GM12864 (cell line): ENCODE measurements at places on chromosomes 3 and 15.
A peak's percentile ranks its signal among the peaks of the same experiment; 100 is the strongest.

GRCh38 chr3:103227651-103228050, 792.8 kb downstream of the ZPLD1 start:
- no peak for DNase-seq

GRCh38 chr3:157531301-157531660, 28.1 kb upstream of the VEPH1 start:
- DNase-seq = no peak

GRCh38 chr3:177647341-177647740, 450.1 kb upstream of the TBL1XR1 start:
- DNase-seq = no peak

- DNase-seq = no peak
These were observed 265.1 kb upstream of the COL8A1 start for GRCh38 chr3:99373088-99373845.

DNA sequence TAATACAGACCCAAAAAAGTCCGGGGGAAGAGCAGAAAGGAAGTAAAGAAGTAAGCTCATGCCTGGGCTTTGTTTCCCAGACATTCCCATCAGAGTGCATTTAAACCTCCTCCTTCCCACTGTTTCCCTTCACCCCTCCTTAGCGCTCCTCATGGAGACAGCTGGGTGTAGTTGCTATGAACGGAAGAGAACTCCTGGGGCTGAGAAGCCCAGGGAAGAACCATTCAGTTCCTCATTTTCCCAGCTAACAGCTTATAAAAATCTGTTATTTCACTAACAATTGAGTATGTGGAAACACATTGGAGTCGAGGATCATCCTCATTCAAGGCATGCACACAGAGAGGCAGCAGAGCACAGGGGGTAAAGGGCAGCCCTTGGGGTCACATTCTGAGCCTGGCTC, 299.3 kb downstream of the SHQ1 start:
- no peak for DNase-seq

DNA sequence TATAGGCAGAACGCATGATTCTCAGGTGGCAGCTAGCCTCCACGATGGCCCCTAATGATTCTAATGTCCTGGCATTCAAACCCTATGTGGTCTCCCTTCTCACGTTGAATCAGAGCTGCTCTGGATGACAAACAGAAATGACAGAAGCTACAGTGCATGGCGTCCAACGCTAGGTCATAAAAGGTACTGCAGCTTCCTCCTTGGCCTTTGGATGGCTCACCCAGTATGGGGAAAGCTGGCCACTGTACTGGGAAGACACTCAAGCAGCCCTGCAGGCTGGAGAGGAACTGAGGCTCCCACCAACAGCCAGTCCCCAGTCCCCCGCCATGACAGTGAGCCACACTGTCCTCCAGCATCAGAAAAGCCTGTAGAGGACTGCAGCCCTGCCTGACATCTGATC, 286.3 kb downstream of the FAM43A start:
- no peak for DNase-seq

DNA sequence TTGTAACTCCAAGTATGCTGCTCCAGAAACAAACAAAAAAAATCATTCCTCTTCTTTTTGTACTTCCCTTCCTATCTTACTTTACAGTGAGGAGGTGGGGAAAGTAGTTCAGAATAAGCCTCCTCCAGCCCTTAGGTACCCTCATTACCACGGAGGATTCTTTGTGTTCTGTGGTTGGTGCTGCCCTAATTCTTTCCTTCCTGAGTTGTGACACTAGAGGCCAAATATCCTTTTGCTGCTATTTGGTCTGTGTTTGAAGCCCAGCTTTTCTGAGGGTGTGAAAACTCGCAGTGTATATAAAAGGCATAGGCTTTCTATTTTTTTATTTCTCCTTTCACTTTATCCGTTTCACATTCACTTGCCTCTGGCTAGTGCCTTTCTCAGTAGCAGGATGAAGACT, 98.2 kb downstream of the HHLA2 start:
- DNase-seq = no peak

DNA sequence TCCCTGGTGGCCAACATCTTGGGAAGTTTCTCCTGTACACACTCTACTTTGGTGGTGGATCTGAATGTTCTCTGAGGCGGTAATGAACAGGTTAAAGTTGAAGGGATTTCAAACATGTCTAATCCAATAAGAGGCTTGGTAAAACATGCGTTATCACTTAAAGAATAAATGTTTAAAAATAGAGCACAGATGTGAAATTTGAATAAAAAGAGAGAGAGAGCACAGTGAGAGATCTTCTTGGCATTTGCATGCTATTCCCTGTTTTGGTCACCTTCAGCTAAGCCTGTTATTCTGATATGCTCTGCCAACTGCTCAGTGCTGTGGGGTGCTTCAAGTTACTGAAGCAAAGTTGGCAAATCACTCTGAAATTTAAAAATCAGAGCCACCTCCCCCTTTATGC, 237.7 kb upstream of the WNT5A start:
- DNase-seq = peak; percentile 56

GRCh38 chr15:29138260-29138659, 131.4 kb downstream of the NSMCE3 start:
- DNase-seq = no peak

DNA sequence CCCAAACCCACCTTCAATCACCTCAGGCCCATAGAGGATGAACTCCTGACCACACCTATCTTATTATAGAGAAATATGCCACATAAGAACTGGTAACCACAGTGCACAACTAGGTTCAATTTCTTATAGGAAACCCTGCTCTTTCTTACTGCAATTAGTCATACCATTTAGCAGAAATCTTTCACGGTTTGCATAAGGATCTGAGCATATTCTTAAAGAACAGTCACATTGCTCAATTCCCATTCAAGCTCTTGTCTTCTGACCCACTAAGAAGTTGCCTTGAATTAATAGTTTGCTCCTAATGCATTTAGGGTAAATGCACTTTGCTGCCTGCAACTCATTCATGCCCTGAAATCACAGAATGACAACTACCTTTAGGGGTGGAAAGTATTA, 9.2 kb downstream of the ERC2 start:
- no peak for DNase-seq

DNA sequence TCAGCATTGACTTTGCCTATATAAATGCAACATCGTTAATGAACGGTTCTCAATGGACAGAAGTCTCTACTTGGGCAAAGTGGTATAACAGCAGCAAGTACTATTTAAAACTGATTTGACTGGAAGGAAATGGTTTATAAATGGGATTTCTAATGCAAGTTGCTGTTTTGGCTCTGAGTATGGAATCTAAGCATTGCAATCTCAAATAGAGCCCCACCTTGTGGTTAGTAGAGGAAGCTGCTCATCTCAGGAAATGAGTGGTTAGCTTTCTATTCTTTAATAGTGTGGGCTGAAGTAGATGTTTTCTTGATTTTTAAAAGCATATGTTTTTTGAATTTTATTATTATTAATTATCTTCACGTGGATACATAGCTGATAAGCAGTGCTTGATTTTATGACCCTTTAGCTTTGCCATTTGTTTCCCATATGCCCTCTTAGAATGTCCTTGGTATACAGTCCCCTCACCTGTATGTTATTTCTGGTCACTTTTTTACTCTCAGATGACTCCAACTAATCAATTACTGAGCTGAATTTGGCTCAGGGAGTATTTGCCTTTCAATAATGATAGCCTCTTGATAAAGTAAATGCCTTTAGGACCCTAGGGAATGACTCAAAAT, 67.1 kb downstream of the OXSM start:
- DNase-seq = no peak

DNA sequence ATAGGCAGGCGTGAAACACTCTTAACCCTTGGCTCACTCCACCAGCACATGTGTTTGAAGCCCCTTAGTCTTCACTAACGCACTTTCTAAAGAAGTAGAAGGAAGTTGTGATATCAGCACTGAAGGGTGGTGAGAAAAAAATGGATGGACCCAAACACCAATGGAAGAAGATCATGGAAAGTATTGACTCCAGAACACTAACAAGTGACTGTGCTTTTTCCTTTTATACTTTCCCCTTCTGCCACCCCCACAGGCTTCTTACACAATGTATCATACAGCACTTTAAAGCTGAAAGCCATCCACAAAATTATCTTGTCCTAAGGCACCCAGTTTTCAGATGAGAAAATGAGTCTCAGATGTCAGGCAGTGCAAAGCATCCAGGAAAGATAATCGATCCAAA, 93.9 kb upstream of the PHLDB2 start:
- no peak for DNase-seq

DNA sequence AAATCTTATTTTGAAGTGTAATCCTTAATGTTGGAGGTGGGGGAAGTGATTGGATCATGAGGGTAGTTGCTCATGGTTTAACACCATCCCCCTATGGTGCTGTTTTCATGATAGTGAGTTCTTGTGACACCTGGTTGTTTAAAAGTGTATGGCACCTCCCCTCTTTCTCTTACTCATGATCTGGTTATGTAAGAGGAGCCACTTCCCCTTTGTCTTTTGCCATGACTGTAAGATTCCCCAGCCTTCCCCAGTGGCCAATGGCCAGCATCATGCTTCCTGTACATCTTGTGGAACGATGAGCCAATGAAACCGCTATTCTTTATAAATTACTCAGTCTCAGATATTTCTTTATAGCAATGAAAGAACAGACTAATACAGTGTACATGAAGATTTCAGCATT, 39.8 kb upstream of the GMNC start:
- no peak for DNase-seq

- DNase-seq = no peak
These were observed 20.3 kb downstream of the MINAR1 start for GRCh38 chr15:79452244-79453051.

GRCh38 chr3:3366386-3366785, 186.9 kb upstream of the CRBN start:
- DNase-seq = no peak

GRCh38 chr3:159609625-159610024, 379.0 kb upstream of the IL12A start:
- DNase-seq = no peak

GRCh38 chr3:190728574-190729246, 133.8 kb downstream of the GMNC start:
- no peak for DNase-seq

DNA sequence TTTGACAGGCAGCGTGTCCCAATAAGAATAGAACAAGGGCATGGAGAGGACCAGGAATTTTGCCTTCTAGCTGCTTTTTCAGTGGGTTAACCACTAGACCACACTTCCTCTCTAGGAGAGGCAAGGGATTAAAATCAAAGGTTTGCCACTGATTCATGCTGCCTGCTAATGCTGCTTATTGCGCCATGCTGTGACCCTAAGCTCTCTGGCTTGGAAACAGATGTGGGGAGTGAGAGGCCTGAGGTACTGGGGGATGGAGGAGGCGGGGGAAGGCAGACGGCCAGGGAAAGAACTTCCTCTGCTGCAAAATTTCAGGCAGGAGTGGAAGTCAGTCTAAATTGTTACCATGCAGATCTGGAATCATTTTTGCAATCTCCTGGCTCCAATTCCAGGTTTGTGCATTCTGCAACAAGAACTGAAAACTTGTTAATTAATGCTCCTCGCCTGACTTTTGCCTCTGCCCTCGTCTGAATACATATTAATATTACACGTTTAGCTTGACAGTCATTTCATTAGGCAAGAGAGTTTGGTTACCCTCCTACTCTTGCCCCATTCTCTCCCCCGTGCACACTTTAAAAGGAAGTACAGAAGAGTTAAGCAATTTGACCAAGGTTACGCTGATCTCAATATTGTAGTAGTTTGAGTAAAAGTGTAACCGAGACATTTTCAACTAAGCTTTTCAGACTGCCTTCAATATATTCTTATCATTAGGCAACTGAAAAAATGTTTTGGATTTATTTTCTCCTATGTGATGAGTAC, 121.7 kb upstream of the SPRED1 start:
- peak; percentile 24 for DNase-seq

DNA sequence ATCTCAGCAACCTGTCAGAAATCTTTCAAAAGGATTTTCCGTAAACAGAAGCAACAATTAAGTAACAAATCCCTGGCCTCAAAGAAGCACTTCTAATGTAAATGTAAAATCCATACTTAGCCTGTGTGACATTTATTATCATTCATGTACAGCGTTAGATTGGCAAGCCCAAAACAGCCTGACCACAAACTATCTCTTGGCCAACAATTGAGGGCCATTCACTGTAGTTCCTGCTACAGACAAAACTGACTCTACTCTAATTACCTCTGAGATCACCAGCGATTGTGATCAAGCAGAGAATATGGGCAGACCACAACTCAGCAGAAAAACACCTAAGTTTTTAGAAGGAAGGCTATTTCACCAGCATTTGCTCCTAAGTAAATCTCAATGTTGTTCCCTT, 9.2 kb downstream of the SHQ1 start:
- no peak for DNase-seq

- no peak for DNase-seq
These were observed 86.7 kb upstream of the LIMD1 start for GRCh38 chr3:45507820-45508317.

GRCh38 chr3:111882194-111882593, 23.1 kb downstream of the PHLDB2 start:
- no peak for DNase-seq

GRCh38 chr3:13780432-13781176, 99.3 kb downstream of the WNT7A start:
- DNase-seq = no peak

GRCh38 chr15:37361621-37362020, 261.3 kb upstream of the MEIS2 start:
- no peak for DNase-seq

GRCh38 chr3:160801386-160802118, 45.5 kb downstream of the PPM1L start:
- peak; percentile 27 for DNase-seq

DNA sequence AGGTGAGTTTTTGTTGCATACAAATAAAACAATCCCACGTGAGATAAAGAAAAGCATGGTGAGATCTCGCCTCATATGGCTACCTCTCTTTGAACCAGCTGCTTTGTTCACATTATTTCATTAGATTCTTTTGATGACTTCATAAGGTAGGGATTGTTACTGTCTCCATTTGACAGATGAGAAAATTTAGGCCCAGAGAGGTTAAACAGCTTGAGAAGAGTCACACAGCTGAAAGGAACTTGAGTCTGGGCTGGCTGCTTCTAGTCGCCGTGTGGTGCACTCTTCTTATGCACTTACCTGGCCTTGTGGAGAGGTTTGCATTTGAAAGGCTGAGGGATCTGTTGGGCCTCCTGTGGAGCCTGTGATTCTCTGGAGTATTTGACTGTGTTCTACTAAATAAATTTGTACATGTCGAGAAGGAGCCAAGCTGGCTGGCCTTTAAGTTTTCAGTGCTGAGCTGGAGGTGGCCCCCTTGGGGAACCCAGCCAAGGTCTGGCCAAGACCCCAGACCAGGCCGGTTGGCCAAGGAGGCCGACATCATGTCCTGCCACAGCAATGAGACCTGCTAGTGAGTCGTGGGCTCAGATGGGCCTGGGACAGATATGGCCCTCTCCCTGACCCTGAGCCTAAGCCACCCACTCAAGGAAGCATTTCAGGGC, 125.1 kb downstream of the SMAD6 start:
- no peak for DNase-seq
